ENCODE measurements at places on chromosomes 6 and 20.

- no peak for DNase-seq
These were observed 27.2 kb downstream of the DUSP22 start for GRCh38 chr6:319177-320131.

GRCh38 chr6:31888276-31889258 lies 8.9 kb downstream of the EHMT2 start:
- peak; percentile 43 for DNase-seq

GRCh38 chr20:43781215-43781614 lies 54.4 kb upstream of the GTSF1L start:
- no peak for DNase-seq

DNA sequence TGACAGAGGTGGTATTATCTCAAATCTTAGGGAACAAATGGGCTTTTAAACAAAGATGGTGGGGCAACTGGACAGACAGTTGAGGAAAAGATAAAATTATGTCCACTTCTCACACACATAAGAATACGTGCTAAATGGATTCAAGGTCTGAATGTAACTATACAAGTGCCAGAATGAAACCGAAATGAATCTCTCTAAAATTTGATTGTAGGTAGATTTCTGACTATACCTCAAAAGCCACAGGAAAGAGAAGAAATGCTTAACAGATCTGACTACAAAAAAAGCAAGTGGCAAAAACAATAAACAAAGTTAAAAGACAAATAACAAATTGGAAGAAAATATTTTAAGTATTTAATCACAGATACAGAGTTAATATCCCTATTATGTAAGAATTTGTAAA lies 182.7 kb upstream of the OLIG3 start:
- DNase-seq = no peak

DNA sequence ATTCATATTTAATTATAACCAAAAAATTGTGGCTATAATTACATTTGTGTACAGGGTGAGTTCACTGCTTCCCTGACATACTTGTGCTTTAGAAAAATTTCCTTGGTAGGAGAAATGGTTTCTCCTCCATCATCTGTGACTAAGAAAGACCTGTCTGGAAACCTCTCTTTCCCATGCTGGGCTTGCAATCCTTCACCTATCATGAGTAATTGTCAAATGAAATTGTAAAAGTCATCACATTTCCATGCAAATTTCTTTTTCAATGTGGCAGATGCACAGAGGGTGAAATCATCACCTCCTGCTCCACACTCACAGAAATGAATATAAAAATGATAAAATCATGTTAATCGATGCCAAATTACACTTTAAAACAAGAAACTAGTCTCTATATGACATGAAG lies 1.5 kb upstream of the SIRPB1 start:
- DNase-seq = no peak
